ENCODE measurements at places on chromosomes 5 and 9. TPM values are rescaled to one million over a fixed set of nuclear protein-coding genes. Genes with fewer than 3 reads are reported as not detected.

DNA sequence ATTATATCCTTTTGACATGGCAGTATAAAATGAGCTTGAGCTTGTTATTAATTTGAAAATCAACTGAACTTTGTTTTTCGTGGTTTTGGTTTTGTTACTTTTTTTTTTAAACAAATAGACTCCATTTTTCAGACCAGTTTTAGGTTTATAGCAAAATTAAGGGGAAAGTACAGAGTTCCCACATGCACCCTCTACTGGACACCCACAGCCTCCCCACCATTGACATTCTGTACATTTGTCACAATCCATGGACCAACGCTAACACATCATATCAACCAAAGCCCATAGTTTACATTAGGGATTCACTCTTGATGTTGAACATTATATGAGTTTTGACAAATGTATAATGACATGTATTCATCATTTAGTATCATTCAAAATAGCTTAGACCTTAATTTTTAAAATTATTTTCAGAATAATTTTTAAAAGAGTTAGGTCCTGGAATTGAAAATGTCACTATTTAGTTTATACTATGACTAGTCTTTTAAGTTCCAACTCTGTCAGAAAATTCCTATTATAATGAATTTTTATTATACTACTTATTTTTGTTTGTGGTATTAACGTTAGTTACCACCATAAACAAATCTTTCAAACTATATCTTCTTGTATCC, 35.3 kb upstream of the JMY start:
- no peak for DNase-seq

Gene C9orf153
- not detected for polyA plus RNA-seq

- no peak for DNase-seq
Measured at GRCh38 chr5:170747851-170748250, 35.7 kb upstream of the GABRP start.

GRCh38 chr5:151315998-151316597, 12.5 kb upstream of the SLC36A3 start:
- peak; percentile 40 for DNase-seq

DNA sequence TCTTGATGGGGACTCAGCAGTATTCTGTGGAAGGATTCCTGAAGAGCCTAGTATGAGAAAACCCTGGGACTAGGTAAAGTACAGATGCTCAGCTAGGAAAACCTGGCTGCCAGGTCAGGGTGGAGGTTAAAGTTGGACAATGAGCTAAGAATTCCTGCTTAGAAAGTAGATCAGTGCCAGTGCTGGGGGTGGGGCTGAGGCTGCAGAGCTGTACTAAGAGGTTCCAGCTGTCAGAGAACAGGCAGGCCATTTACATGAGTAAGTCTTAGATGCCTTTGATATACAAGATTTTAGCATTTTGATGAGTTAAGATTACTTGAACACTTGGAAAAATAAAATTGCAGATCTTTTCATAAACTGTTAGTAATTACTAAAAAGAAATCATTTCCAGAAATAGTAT, 332.3 kb upstream of the NUDT12 start:
- DNase-seq = no peak

GRCh38 chr5:143646961-143647360, 165.0 kb upstream of the HMHB1 start:
- DNase-seq = no peak

- DNase-seq = no peak
Measured at GRCh38 chr9:99680191-99680590, 141.5 kb upstream of the NR4A3 start.

Gene SH3TC2
- polyA plus RNA-seq = 0.88 TPM

Gene DEPDC1B
- polyA plus RNA-seq = 31.0 TPM

- DNase-seq = no peak
Measured at GRCh38 chr5:989961-990530, 18.6 kb upstream of the NKD2 start.

Gene HAVCR1
- polyA plus RNA-seq = 2.8 TPM

Gene HAVCR2
- 8.0 TPM for polyA plus RNA-seq

GRCh38 chr5:60710362-60710761, 10.4 kb upstream of the DEPDC1B start:
- DNase-seq = no peak

Gene INSYN2B
- polyA plus RNA-seq = 2.0 TPM

DNA sequence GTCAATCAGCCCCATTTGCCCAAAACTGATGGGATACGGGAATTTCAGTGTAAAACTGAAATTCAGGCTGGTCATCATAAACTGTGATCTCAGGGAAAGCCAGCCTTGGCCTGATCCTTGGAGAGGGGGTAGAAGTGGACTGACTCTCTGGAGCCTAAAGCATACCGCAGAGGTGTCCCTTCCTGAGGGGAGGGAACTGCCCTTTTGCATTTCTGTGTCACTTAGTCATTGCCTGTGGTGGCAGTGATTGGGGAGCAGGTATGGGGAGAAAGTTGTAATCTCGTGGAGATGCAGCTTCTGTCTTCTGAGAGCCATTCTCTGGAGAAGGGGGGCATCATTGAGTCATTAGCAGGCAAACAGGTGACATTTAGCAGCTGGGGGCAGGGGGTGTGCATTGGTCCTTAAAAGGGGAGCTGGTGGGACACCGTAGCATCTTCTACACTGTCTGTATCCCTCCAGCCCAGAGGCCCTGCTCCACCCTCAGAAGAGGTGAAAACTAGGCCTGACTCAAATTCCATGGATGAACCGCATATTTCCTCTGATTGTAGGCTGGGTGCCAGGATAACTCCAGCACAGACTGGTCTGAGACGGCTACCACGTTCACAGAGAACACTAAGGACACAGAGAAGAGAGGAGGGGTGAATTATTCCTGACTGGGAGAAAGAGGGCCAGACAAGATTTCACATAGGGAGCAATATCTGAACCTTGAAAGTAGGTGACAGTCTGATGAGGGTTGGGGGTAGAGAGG, 143.3 kb downstream of the SEC61B start:
- DNase-seq = no peak

Gene EXOSC2
- polyA plus RNA-seq = 41.9 TPM

DNA sequence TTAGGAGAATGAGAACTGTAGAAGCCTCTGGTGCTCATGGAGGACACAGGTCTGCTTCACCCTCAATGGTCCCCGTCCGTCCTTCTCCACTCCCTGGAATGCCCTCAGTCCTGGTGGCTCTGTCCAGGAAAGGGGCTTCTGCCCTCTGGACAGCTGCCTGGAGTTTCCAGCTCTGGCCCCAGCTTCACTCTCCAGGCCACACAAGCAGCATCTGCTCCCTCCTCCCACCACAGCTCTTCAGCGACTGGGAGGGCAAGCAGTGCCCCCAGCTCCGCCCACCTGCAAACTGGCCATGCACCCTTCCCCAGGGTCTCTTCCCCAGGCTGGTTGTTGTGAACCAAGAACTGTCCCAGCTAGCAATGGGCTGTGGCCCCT, 4.7 kb downstream of the SARDH start:
- DNase-seq = no peak

GRCh38 chr5:598564-598890, 13.6 kb upstream of the CEP72 start:
- DNase-seq = no peak

Gene FOXD4
- 0.45 TPM for polyA plus RNA-seq

DNA sequence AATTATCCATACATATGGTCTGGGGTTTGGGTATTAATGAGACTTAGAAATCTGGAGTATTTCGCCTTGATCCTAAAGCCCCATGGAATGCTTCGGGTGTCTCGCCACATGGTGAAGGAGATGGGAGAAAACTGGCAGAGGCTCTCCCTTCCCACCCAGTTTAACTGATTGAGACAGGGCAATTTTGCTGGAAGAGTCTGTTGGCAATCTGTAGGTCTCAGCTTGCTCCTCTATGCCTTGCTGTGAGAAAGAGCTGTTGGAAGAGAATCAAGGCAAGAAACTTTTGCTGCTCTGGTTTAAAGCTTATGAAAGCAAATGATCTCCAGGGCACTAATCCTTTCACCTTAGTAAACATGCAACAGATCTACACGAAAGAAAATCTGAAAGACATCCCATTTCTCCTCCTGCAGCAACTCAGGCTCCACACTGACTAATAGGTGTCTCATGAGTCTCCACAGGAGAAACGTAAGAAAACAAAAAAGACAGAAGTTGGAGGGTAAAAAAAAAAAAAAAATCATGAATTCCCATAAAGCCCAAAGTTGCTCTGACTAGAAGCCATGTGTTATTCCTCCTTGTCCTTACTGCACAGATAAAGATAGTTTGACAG, 369.9 kb downstream of the EFNA5 start:
- DNase-seq = no peak

DNA sequence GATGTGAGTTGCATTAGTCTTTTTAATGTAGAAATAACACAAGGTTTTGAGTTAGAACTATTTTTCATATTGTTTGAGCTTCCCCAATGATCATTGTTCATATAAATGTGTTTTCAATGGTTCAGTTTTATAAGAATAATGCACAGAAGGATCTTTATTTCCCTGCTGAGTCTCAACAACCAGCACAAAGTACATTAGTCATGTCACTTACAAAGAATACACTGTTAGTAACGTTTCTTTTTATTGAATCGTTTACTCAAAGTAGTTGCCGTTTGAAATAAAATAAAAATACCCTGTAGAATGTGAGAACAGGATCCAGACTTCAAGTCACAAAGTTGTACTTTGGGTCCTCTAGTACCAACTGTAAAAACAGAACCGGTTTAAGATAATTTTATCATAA, 41.5 kb downstream of the ERCC8 start:
- no peak for DNase-seq

Gene SPATA31D4
- polyA plus RNA-seq = not detected

GRCh38 chr9:125464591-125465385, 203.2 kb downstream of the GAPVD1 start:
- DNase-seq = no peak

GRCh38 chr5:88792144-88792840, 90.7 kb downstream of the MEF2C start:
- DNase-seq = no peak

DNA sequence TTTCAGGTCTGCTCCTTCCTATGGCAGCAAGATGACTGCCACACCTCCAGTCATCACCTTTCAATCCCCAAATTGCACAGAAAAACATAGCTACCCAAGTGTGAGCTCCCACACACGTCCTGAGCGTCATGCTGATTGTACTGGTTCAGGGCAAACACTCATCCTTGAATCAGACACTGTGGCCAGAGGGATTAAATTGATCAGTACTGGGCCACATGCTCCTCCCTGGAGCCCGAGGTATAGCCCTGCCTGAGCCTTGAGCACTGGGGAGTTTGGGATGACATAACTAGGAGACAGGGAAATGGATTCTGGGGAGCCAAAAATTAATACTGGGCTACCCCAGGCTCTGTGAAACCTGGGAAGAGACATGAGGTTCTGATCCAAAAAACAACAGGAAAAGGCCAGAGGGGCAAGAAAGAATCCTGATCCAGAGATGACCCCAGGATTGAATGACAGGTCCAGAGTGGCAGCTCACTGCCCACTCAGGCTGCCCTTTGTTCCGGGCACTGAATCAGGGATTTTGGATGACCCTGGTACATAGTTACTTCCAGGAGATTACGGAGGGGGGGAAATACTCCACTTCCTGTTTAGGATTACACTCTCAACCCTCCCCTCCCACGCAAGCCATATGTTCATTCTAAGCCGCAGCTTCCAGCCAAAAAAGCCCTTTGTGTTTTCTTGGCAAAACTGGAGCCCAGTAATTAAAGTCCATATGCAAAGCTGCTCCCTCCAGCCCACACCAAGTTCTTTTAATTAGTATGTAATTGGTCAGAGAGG, 141.6 kb upstream of the SPRY4 start:
- no peak for DNase-seq

DNA sequence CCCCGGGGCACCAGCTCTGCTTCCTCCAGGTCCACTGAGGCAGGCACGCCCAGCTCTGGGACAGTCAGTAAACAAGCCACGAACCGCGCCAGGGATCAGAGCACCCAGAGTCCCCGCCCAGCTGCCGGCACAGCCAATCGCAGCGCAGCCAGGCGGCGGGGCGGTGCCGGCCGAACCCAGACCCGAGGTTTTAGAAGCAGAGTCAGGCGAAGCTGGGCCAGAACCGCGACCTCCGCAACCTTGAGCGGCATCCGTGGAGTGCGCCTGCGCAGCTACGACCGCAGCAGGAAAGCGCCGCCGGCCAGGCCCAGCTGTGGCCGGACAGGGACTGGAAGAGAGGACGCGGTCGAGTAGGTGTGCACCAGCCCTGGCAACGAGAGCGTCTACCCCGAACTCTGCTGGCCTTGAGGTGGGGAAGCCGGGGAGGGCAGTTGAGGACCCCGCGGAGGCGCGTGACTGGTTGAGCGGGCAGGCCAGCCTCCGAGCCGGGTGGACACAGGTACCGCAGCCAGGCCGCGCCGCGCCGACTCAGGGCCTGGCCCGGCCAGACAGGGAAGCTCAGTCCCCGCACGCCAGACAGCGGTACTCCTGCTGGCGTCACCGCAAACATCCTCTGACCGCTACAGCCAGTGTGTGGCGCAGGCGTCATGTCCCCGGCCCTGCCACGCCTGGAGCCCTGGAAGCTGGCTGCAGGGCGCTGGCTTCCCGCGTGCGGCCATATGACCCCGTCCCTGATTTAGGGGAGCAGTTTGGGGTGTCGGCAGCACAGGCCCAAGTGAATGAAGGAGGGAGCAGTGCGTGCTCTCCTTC, at the start of gene CTSL:
TSS of gene CTSL (plus strand) at position 220 of the 810 bp plus-strand sequence. CDS start 1,485 bp downstream, outside the sequence.
- DNase-seq = peak; percentile 60

DNA sequence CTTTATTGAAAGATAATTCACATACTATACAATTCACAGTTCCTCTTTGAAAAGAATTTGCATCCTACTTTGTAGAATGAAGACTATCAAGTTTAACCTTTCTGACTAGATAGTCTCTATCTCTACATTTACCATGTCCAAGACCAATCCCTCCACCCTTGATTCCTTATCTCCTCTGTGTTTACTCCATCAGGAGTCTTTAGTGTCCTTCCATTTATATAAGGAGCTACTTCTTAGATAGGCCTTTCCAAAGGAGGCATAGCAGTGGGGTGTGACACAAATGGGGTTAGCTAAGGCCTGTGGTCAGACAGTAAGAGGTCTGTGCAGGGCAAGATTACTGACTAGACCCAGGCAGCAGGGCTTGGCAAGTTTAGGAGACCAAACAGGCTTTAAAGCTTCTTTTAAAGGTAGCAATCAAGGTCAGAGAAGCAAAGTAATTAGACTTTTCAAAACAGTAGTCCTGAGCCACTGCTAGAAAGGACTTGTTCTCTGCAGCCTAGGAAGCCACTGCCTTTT, 11.1 kb upstream of the DMXL1 start:
- no peak for DNase-seq

DNA sequence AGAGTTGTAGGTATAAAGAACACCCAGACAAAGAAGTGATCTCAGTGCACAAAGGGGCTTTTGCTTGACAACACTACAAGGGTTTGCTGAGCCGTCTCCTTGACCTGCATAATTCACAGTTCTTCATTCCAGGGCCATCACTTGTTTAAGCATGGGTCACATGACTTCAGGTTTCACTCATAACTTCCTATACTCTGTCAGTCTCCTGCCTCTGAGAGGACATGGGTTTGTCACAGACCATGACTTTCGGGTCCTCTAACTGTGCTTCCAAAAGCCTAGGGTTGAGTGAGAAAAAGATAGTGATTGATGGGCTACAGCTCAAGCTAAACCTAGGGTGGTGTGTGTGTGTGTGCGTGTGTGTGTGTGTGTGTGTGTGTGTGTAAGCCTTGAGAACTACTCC, 166.4 kb downstream of the CDH6 start:
- no peak for DNase-seq

GRCh38 chr5:76257897-76258296, 145.2 kb upstream of the IQGAP2 start:
- DNase-seq = no peak

GRCh38 chr9:133996531-133997520, 4.7 kb upstream of the VAV2 start:
- DNase-seq = no peak

Data from right renal cortex interstitium (tissue), 3 donors.